ENCODE measurements at places on chromosomes 4 and X.

- DNase-seq: no peak
Observed at GRCh38 chr4:170723171-170723570, 633.4 kb upstream of the AADAT start.

- no peak for DNase-seq
Observed at GRCh38 chr4:125283707-125284279, 31.0 kb upstream of the FAT4 start.

DNA sequence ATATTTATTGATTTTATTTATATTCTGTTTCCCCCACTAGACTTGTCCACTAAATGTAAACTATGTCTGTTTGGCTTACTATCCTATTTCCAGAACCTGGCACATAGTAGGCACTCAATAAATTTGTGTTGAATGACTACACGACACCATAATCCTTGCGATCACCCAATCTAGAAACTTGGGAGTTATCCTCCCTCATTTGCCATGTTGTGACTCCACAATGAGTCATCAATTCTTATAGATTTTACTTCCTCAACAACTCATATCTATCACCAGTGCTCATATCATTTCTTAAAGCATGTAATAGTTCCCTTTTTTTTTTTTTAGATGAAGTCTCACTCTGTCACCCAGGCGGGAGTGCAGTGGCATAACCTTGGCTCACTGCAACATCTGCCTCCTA lies 39.9 kb upstream of the VAMP7 start:
- no peak for DNase-seq

GRCh38 chr4:55170462-55170861 lies 45.1 kb upstream of the KDR start:
- no peak for DNase-seq

GRCh38 chr4:165207431-165208220 lies at the start of gene KLHL2:
Gene KLHL2, plus strand, starts transcription at chr4:165207561. Its CDS starts 316 bp downstream, at chr4:165207877.
- DNase-seq: peak; percentile 86

- no peak for DNase-seq
Observed at GRCh38 chr4:87498446-87498900, 30.7 kb downstream of the SPARCL1 start.

GRCh38 chr4:83498187-83498586 lies 13.3 kb upstream of the ABRAXAS1 start:
- no peak for DNase-seq

GRCh38 chrX:41452565-41453356 lies 5.6 kb downstream of the NYX start:
- no peak for DNase-seq

DNA sequence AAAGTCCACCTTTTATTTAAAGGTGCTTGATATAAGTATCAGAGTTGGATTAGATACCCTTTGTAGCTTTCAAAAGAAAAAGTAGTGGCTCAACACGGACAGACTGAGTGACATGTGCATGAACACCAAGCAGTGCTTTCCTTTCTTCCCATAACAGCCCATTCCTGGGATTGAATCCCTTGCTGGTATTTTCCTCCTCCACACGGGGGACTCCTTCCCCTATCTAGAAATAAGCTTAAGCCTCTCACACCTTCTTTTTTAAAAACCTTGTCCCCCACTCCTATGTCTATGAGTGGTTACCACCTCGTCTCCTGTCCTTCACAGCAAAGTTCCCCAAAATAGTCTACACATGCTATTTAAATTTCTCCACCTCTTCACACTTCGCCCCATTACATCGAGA lies 5.1 kb downstream of the AP1S2 start:
- no peak for DNase-seq

DNA sequence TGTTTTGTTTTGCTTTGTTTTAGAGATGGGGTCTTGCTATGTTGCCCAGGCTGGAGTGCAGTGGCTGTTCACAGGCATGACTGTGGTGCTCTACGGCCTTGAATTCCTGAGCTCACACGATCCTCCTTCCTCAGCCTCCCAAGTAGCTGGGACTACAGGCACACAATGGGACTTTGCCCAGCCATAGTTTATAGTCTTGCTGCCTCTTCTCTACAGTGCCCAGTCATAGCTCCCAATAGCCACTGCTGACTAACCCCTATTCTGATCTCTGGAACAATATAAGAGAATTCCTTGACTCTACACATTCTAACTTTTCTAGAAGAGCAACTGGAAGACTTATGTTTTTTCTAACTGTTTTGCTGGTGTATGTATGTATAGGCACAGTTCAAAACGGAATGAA lies 319.2 kb downstream of the PCDH7 start:
- no peak for DNase-seq

GRCh38 chr4:35102066-35102465 lies 1142.2 kb downstream of the ARAP2 start:
- DNase-seq: no peak

DNA sequence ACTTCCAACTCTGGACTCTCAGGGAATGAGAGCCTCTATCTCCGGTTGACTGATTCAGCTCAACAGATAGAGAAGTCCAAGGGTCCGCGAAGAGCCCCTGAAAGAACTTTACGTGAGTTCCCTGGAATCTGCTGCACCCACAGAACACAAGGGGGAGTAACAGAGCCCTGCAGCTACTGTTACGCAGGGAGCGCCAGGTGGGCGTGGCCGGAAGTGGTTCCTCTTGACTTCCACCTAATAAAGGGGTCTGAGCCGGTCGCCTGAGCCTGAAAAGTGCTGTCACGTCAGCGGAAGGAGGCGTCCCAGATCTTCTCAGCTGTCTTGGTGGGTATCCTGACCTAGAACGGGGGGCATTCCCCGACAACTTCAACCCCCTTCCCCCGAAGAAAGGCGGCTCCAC lies at the start of gene MAGEB6:
Gene MAGEB6, plus strand, starts transcription at position 237 of the 400 bp plus-strand sequence. CDS start 1,407 bp downstream, outside the sequence.
- no peak for DNase-seq

DNA sequence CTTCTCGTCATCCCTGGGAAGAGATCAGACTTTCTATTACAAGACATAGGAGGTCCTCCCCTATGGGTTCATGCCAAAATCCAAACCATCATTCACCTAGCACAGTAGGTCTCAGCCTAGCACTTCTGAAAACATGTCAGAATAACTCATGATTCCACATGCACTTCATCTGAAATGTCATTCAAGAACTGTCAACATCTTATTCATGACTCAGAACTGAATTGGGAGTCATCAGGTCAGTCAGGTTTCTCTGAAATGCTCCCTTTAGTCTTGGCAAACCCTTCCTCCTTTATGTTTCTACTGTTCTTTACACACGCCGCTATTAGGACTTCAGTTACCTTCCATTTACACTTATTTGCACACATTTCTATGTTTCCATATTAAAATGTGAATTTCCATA lies 67.2 kb downstream of the ANTXR2 start:
- DNase-seq: no peak

DNA sequence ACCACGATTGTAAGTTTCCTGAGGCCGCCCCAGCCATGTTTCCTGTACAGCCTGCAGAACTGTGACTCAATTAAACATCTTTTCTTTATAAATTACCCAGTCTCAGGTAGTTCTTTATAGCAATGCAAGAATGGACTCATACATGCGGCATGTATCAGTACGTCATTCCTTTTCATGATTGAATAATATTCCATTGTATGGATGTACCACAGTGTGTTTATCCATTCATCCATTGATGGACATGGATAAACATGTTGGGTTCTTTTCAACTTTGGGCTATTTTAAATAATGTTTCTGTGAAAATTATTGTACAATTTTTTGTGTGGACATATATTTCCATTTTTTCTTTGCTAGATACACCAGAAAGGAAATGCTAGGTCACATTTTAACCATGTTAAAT lies 99.2 kb upstream of the IGSF1 start:
- DNase-seq: no peak

DNA sequence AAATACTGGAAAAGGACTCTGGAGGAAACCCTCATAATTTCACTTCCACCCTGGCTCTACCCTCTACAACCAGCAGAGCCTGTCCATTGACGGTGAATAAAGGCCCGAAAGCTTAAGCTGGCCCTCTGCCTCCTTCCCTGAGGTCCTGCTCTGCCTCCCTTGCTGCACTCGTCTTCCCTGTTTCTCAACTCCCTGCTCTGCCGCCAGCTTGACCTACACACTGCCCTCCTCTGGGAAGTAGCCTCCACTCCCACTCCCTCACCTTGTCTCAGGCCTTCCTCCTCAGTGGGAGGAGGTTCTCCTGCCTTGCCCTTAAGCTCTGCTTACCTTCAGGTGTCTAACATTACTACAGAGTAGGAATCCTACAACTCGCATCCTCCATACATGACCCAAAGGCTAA lies 608.6 kb upstream of the NR3C2 start:
- no peak for DNase-seq

GRCh38 chr4:155759372-155760252 lies 791 bp downstream of the GUCY1B1 start:
- peak; percentile 86 for DNase-seq

DNA sequence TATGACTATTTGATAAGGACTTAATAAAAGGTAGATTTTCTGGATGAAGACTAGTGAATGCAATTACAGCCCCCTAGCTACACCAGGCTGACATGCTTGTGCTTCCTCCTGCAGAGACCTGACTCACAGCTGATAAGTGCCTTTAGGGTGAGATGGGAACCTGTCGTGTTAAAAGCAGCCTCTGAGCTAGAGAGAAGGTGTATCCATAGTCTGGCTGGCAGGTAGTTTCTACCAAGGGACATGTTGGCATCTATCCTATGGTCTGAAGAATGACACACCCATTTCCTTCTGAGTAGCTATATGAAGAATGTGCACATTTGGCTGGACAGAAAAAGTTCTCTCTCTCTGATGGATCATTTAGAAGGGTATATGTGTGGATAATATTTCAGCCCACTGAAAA lies 64.1 kb downstream of the PARM1 start:
- no peak for DNase-seq

DNA sequence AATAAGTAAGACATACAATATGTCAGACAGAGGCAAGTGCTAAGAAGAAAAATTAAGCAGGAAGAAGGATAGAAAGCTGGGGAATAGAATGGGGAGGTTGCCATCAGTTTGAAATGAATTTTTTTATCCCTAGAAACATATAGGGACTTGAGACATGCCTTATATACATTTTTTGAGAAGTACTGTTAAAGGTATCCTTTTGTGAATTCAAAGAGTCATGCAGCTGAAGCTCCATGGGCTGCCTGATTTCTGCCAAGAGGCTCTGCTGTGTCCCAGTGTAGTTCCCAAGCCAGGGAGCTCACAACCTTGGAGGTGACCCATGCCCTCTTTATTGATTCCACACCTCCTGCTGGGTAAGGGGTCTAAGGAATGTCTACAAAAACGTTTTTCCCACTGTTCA lies 564.6 kb upstream of the DIPK2B start:
- DNase-seq: no peak

GRCh38 chr4:185229021-185229818 lies 19.8 kb downstream of the SNX25 start:
- DNase-seq: no peak

- peak; percentile 84 for DNase-seq
Observed at GRCh38 chr4:107034091-107034995, 1.8 kb downstream of the DKK2 start.

GRCh38 chr4:73005514-73005913 lies 64.0 kb downstream of the COX18 start:
- no peak for DNase-seq

DNA sequence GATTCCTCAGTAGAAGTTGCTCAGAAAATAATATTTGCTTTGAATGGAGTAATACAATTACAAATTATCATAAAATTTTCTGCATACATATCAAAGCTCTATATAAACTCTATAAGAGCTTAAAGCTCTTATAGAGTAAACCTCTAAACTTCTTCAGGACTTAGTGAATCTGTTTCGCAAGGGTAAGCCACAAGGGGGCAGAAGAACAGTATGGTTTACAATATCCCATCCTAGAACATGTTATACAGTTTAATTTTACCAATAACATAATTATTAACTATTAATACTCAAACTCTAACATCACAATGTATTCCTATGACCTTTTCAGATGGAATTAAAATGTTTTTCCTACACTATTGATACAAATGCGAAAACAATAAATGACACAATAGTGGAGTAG lies 33.8 kb upstream of the SPANXN1 start:
- no peak for DNase-seq

- DNase-seq: no peak
Observed at GRCh38 chr4:7766661-7767345, 172.9 kb downstream of the AFAP1 start.

GRCh38 chrX:154098551-154098950 lies 1.0 kb upstream of the MECP2 start:
- no peak for DNase-seq

GRCh38 chr4:90121676-90122354 lies 5.4 kb upstream of the CCSER1 start:
- no peak for DNase-seq

DNA sequence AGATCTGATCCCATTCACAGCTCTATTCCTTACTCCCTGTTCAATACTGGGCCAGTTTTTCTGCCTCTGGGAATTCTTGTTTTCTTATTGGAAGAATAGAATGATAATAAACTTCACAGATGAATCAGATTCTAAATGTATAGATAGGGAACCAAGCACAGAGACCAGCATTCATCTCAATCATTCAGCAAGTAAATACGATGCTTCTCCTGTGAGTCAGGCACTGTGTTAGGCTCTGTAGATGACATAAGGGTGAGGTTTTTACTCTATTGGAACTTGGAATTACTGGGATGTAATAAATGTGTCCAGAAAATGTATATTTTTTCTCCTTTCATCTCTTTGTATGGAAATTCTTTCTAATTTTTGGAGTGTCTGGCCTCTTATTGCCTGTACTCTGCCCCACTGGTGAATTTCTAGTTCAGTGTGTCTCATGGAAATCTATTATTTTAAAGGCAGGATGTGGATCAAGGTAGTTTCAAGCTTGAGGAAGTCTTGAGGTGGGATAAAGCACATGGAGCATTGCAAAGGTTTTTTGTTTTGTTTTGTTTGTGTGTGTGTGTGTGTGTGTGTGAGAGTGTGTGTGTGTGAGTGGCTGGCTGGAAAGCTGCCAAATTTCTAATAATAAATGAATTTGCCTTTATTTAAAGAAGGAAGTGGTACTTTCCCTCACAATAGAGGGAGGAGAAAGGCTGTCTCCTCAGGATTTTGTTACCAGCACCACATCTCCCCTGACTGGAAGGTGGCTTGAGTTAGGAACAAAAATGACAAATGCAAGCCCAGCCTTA lies 117.9 kb upstream of the HS3ST1 start:
- DNase-seq: no peak

DNA sequence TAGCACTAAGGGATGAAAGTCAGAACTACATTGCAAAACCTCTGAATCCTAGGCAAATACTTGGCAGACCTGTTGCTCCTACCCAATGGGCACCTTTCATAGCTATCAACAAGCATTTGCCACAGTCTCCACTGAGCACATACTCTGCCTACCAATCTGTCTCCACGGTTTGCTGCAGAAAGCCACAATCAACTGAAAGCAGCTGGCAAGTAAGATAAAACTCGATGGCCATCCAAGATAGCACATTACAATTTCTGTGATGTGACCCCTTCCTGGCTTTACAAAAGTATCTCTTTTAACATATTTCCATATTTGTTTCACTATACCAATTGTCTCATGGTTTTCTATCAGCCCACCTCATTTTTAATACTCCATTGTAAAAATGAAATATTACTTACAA lies 1060.5 kb upstream of the INTU start:
- no peak for DNase-seq

GRCh38 chr4:1336088-1336491 lies 10.9 kb upstream of the UVSSA start:
- DNase-seq: no peak

DNA sequence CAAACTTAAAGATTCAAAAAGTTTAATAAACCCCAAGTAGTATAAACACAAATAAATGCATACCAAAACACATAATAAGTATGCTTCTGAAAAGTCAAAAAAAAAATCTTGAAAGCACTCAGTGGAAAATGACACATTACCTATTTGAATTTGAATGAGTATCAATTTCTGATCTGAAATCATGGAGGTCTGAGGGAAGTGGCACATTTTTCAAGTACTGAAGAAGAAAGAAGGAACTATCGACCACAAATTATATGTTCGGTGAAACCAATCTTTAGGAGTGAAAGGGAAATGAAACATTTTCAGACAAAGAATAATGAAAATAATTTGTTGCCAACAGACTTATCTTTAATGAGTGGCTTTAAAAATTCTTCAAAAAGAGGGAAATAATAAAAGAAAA lies 12.1 kb upstream of the F9 start:
- DNase-seq: no peak

All from left forelimb (tissue), 1 donor.